ENCODE measurements at places on chromosomes 4 and X. TPM values are rescaled to one million over a fixed set of nuclear protein-coding genes. Genes with fewer than 3 reads are reported as not detected.

FGFBP1 gene
- total RNA-seq: not detected

MAGEC1 gene
- not detected for total RNA-seq

RAB39B gene
- total RNA-seq: 2.4 TPM

SPACA5 gene
- not detected for total RNA-seq

STK32B gene
- 1.1 TPM for total RNA-seq

TEX11 gene
- total RNA-seq: not detected

CLNK gene
- total RNA-seq: not detected

ZNF630 gene
- total RNA-seq: 1.5 TPM

Data from uterine smooth muscle cell (primary cell).